Colonic mucosa (tissue), 4 donors: ENCODE measurements at places on chromosomes 4 and X.
A peak's percentile ranks its signal among the peaks of the same experiment; 100 is the strongest.

GRCh38 chrX:39840581-39841093 is 257.1 kb downstream of the BCOR start:
- DNase-seq: no peak

DNA sequence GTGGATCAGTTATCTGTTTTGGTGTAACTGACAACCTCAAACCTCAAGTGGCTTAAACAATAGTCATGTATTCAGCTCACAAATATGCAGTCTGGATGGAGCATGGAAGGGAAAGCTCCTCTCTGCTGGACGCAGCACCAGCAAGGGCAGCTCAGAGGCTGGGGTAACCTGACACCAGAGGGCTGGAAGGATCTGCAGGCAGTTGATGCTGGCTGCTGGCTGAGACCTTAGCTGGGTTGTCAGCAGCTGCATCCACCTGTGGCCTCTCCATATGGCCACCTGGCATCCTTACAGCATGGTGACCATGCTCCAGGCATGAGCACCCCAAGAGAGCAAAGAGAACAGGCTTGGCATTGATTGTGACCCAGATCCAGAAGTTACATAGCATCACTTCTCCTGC is 46.7 kb downstream of the ENPP6 start:
- no peak for DNase-seq

DNA sequence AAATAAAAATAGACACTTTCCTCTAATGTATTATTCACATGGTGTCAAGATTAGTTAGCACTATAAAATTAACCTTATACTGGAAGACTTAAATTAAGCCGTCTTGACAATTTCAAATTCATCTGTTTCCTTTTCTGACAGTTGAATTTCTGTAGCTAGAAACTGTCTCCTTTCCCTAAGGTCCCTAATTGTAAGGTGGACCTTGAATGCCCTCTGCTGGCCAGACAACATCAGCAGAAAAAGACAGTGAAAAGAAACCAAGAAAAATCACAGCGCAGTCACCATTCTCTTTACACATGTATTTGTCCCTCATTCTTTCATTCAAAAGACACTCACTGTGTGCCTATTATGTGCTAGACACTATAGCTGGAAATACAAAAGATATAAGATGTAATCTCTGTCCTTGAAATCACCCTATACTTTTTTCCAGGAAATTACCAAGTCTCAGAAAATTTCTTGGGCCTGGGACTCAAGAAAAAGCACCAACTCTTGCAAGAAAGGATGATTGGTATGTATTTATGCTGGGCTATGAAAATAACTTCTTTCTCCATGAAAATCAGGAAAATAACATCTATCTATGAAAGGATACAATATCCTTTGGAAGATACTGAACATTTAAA is 32.7 kb upstream of the AMBN start:
- DNase-seq: peak; percentile 34

DNA sequence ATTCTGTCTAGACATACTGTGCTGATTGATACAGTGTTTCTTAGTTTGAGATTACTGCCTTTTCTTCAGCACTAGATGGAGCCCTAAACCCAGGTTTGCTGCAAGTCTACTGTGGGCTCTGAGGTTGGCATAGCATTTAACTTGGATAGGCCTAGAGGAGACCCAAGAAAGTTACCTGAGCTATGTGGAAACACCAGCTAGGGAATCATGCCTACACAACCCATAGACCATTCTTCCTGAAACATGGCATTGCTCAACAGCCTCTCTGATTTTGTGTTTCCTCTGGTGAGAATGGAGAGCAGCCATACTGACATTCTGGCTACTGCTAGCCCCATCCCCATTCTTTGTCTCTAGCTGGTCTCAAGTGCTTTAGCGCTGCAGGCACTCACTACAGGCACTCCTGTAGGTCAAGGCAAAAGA is 287.7 kb upstream of the PCDH18 start:
- no peak for DNase-seq

GRCh38 chr4:159070742-159071141 is 32.1 kb upstream of the RAPGEF2 start:
- DNase-seq: no peak

DNA sequence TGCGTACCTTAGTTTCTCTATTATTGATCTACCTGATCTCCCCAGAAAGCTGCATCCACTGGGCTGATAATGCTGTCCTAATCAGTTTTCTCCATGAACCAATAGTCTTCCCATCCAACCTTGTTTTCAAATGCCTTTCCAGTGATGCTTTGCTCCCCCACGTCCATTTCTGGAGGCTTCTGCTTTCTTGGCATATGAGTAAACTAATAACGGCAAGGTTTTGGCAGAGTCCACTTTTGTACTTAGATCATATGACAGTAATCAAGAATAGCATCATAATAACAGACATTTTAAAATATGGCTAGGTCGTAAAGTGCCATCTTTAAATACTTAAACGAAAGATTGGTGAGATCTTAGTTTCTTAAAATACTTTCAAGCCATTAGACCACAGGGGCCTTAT is 38.4 kb upstream of the FAM9B start:
- no peak for DNase-seq
